ENCODE measurements at places on chromosomes 16 and 17.

DNA sequence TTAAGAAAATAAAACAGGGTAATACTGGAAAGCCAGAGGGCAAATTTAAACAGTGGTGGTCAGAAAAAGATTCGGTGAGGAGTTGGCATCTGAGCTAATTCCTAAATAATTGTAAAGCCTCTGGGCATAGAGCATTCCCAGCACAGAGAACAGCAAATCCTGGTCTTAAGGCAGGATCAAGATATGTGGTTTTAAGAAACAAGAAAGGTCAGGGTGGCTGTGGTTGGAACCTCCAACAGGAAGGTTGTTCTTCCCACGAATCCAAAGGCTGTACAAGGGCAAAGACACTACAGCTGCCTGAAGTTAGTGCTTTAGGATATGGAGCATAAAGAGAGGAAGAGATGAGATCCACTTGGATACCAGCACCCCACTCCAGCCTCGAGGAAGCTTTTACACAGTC lies 114.6 kb downstream of the ZNF18 start:
- no peak for DNase-seq

GRCh38 chr17:41925991-41926590 lies 4.3 kb upstream of the ODAD4 start:
- DNase-seq, result no peak

- DNase-seq, result no peak
Observed at GRCh38 chr16:17204206-17204605, 266.6 kb downstream of the XYLT1 start.

DNA sequence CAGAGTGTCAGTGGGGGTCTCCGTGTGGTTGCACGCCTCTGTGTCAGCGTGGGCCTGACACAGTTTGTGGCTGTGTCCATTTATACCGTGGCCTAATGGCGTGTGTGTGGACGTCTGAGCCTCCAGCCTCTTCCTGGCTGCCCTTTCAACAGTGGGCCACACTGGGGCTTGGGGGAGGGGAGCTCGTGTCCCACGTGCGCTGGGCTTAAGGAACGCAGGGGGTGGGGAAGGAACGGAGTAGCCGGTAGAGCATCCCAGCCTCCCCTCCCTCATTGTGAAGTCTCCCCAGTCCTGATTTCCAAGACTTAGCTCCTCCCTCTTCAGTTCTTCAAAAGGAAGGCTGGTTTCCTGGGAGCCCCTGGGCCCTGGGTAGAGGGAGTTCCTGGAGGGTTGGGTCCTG lies 9.5 kb upstream of the HES7 start:
- DNase-seq, result no peak

DNA sequence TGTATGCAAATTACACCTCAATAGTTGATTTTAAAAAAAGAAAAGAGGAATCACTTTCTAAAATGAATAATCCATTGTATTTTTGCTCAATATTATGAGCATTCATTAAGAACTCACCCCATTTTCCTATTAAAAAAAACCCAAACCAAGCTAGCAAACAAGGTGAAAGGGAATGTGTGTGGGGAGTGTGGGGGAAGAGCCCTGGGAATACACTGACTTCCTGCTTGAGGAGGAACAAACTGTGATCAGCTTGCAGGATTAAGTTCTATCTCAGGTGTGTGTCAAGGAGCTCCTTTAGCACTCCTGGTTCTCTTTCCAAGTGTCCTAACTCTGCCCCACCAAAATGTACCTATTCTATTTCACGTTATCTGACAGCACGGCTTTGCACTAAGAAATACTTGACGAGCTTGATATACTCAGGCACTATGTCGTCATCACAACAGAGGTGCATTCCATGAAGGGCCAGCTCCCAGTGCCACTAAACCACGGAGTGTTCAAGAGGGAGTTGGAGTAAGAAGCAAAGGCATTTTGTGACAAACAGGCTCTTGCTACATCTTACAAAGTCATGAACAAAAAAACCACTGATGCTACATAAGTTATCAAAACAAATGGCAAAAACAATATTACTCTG lies 73.2 kb downstream of the MYH10 start:
- DNase-seq, result peak; percentile 8

- DNase-seq, result peak; percentile 90
Observed at GRCh38 chr17:77451894-77452852, 311.4 kb downstream of the SEC14L1 start.

- no peak for DNase-seq
Observed at GRCh38 chr16:58109330-58109729, 19.9 kb downstream of the CFAP20 start.

GRCh38 chr16:13621639-13622038 lies 298.3 kb upstream of the ERCC4 start:
- DNase-seq, result no peak

DNA sequence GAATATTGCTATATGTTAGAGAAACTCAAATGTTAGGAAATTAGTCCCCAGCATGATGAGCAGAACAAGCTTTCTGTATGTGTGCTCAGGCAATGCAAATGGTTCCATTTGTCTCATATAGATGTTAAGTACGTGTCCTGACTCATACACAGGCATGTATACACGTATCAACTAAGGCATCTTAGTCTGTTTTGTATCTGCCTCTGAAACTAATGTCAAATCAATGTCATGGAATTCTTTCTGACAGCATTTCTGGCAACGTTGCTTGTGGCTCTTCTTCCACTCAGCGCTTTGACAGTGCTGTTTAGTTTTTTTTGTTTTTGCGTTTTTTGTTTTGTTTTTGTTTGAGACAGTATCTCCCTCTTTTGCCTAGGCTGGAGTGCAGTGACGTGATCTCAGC lies 111.9 kb downstream of the CNTNAP4 start:
- peak; percentile 64 for DNase-seq

- DNase-seq, result no peak
Observed at GRCh38 chr17:64223931-64224629, 39.0 kb downstream of the TEX2 start.

DNA sequence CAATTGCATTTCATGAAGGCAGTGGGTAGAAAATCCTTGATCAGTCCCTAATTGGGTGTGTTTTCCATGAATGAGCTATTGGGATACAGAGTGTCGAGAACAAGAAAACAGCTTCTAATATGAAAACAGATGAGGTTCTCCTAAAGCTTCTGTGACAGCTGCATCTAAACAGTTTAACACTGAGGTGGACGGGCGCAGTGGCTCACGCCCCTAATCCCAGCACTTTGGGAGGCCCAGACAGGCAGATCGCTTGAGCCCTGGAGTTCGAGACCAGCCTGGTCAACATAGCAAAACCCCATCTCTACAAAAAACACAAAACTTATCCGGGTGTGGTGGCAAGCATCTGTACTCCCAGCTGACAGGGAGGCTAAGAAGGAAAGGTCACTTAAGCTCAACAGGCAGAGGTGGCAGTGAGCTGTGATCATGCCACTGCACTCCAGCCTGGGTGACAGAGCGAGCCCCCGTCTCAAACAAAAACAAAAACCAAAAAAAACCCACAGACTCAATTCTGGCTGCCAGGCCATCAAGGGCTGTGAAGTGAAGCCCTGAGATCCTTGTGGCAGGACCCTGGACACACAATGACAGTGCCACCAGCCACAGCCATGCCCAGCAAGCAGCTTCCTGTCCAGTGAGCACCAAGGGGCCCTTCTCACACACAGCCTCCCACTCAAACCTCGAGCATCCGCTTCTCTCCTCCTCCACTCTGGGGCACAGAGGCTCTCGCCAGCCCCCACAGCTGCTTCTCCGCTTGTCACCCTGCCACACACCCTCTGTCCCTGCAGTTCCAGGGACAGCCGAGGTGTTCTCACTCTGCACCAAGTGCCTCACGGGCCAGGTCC lies 44.0 kb downstream of the ANKRD11 start:
- no peak for DNase-seq

- no peak for DNase-seq
Observed at GRCh38 chr16:79537584-79537983, 63.0 kb downstream of the MAF start.

DNA sequence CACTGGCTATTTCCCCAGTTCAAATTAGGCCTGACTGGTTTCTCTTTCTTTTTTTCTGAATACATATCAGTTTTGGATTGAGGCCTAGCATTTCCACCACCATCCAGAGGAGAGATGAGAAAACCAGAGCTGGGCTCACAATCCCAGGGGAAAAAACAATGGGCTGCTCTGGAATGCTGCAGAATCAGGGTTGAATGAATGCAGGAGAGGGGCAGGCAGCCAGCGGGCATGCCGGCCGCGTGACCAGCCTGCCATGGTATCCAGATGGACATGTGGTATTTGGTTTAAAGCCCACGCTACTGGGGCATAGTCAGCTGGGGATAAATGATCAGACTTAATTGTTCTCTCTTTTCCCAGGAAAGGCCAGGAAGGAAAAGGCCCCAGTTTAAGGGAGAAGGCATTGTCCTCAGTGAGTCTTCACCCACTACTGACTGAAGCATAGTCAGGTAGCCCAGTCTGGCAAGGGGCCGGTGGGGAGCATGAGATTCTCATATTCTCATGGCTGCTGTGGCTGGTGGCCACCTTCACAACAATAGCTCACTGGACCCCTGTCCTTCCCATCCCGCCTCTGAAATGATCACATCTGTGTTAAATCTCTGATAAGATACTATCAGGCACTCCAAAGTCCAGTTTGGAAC lies 38.7 kb upstream of the RHOT1 start:
- peak; percentile 74 for DNase-seq

DNA sequence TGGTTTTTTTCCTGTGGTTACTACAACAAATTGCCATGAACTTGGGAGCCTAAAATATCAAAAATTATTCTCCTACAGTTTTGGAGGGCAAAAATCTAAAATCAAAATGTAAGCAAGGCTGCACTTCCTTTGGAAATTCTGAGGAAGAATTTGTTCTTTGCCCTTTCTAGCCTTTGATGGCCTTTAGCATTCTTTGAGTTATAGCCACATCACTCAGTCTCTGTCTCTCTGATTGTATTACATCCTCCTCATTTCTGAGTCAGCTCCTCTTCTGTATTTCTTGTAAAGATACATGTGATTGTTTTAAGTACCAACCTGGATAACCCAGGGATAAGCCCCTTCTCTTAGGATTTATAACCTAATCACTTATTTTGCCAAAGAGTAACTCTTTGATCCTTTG lies 282.0 kb downstream of the BCAS3 start:
- DNase-seq, result no peak

GRCh38 chr17:67123699-67124098 lies 79.3 kb downstream of the CACNG1 start:
- no peak for DNase-seq

GRCh38 chr16:64730261-64730660 lies 391.6 kb downstream of the CDH11 start:
- DNase-seq, result peak; percentile 57
